ENCODE measurements at places on chromosomes 7 and 10.

DNA sequence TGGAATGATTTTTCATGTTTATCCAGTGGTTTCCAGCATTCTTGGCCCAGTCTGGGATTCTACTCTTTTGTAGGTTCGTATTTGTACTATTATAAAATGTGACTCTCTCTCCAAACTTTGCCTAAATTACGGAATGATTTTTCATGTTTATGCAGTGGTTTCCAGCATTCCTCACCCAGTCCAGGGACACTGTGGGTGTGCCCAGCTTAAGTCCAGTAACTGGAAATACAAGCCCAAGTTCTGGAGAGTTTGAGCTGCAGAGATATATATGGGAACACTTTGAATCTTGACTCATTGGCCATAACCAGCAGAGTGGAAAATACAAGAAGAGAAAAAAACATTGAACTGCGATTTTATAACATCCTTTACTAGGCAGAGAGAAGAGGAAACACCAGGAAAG, 5.9 kb upstream of the MAGI2 start:
- no peak overlapping the region for H3K27ac ChIP-seq
- no peaks in the 10 kb centered on the region for H3K36me3 ChIP-seq
- no peak overlapping the region for H3K4me3 ChIP-seq
- DNase-seq = no peak

GRCh38 chr7:120925392-120925791, 25.2 kb upstream of the ING3 start:
- H3K27ac ChIP-seq = no peak overlapping the region
- no peaks in the 10 kb centered on the region for H3K27me3 ChIP-seq
- H3K4me1 ChIP-seq = no peaks in the 10 kb centered on the region
- H3K36me3 ChIP-seq = no peaks in the 10 kb centered on the region
- H3K4me3 ChIP-seq = no peak overlapping the region

GRCh38 chr7:30133736-30134610, 813 bp upstream of the MTURN start:
- no peaks in the 10 kb centered on the region for H3K27me3 ChIP-seq
- peaks cover 37% of the 10 kb centered on the region for H3K4me1 ChIP-seq
- 0 out of 2 replicates have a peak overlapping the region, but pooled peaks have one; percentile 12 for H3K27ac ChIP-seq
- peak overlapping the region; percentile 64 for H3K4me3 ChIP-seq

GRCh38 chr10:43667317-43667731, 18.6 kb upstream of the ZNF32 start:
- no peak for DNase-seq
- no peaks in the 10 kb centered on the region for H3K27me3 ChIP-seq
- no peak overlapping the region for H3K4me3 ChIP-seq

- no peak overlapping the region for H3K27ac ChIP-seq
- no peaks in the 10 kb centered on the region for H3K27me3 ChIP-seq
- H3K4me3 ChIP-seq = no peak overlapping the region
- H3K36me3 ChIP-seq = 0 out of 2 replicates have a peak, but pooled peaks cover 3% of the 10 kb centered on the region
These were observed 18.6 kb downstream of the NPFFR1 start for GRCh38 chr10:70265032-70265689.

DNA sequence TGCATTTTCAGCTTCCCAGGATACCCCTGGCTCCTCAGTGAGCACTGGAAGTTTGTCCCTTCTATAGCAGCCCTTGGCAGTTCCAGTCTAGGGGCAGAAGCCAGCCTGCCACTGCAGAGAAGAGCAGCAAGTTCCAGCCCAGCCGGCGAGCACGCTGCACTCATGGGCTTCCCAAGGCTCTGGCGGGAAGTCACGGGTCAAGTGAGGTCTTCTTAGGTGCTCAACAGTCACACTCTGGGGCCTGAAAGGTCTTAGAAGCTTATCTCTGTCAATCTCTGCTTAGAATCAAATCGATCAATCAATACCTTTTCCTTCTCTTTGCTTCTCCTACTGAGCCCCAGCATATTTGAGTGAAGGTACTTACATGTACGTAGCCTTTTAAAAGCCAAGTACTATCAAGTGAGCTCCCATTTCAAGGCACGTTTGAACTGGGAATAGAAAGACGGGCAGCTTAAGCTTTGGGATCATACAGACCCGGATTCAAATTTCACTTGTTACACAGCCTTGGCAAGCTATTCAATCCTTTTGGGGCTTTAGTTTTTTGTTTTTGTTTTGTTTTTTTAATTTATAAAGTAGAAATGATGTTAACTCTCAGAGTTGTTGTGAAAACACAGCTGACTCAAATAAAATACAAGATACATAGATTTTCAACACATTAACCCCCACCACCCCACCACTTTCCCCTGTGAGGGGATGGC, 152.6 kb upstream of the KLF14 start:
- H3K4me1 ChIP-seq = no peaks in the 10 kb centered on the region
- no peak overlapping the region for H3K27ac ChIP-seq
- DNase-seq = no peak
- peaks cover 43% of the 10 kb centered on the region for H3K36me3 ChIP-seq

- no peaks in the 10 kb centered on the region for H3K27me3 ChIP-seq
- no peaks in the 10 kb centered on the region for H3K4me1 ChIP-seq
- no peak overlapping the region for H3K27ac ChIP-seq
- no peaks in the 10 kb centered on the region for H3K36me3 ChIP-seq
- DNase-seq = no peak
- no peak overlapping the region for H3K4me3 ChIP-seq
These were observed 707.2 kb downstream of the PARD3 start for GRCh38 chr10:34107626-34108516.
